Kidney glomerular epithelial cell (primary cell): ENCODE measurements at places on chromosomes 5 and 9.
A peak's percentile ranks its signal among the peaks of the same experiment; 100 is the strongest.

DNA sequence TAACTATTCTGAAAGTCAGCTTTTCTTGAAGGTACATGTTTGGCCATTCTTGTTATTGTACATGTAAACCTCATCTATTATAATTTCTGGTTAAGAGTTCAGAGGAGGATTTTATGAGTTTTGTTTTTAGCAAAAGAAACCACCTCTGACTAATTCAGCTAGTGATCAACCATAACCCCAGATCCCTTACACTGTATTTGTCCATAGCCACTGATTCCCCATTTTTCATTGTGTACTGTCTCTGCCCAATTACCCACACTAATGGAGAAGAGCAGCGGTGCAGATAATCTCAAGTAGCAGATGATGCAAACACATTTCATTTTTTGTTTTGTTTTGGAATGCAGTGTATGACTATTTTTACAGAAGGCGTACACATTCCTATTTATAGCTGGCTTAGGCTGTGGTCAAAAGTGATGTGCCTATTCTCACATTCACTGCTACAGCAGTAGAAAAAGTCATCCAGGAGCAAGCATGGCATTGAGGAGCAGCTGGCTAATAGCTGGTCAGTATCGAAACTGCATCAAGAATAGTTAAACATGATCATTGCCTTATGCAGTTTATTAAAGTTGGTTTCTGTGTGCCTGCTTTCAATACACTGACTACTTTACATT, 988.3 kb downstream of the DTWD2 start:
- no peak for DNase-seq

DNA sequence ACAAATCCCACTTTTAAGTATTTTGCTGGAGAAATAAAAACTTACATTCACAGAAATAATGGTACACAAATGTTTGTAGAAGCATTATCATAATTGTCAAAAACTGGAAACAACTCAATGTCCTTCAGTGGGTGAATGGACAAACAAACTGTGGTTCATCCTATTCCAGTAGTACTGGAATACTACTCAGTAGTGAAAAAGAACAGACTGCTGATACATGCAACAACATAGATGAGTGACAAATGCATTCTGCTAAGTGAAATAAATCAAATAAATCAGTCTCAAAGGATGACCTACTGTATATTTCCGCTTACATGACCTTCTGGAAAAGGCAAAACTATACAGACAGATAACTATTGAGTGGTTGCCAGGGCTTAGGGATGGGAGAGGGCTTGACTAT, 114.1 kb downstream of the ANKRD55 start:
- DNase-seq: no peak

GRCh38 chr5:18159331-18159730, 525.1 kb downstream of the TAF11L14 start:
- no peak for DNase-seq

DNA sequence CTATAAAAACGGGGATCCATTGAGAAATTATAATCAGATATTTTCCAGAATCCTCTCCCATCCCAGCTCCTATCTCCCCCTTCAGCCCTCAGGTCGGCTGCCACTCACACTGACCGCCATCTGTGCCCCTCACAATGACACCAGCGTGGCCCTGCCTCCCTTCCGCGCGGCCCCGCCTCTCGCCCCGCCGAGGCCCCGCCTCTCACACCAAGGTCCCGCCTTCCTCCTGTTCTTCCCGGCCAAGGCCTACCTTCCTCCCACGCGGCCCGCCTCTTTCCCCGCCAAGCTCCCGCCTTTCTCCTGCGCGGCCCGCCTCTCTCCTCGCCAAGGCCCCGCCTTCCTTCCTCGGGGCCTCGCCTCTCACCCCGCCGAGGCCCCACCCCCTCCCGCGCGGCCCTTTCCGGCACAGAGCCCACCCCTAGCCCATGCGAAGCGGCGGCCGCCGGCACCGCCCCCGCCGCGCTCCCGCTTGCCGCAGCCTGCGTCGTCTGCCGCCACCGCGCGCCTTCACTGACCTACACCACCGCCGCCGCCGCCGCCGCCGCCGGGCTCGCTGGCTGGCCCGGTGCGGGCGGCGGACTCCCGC, at the start of gene DNAJC21:
Gene DNAJC21 (plus strand): TSS at position 426 of the 586 bp plus-strand sequence. CDS start 261 bp downstream, outside the sequence.
- DNase-seq: peak; percentile 95

DNA sequence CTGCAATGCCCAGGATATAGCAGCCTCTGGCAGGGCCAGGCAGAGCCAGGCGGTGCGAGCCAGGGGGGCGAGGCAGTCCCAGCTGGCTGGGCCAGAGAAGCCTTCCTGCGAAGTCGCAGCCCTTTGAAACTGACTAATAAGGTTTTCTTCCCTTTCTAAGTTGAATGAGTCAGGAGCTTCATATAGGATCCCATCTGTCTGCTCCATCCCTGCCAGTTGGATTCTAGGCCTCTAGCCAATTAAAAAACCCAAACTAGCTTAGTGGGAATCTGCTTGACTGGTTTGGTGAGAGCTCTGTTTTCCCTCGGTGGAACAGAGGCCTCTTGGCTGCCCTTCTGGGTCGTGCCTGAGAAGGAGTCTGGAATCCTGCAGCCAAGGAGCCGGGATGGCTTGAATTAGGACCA, 70.1 kb upstream of the RAPGEF1 start:
- DNase-seq: no peak

GRCh38 chr5:81995407-81995806, 23.6 kb downstream of the ATG10 start:
- DNase-seq: no peak

DNA sequence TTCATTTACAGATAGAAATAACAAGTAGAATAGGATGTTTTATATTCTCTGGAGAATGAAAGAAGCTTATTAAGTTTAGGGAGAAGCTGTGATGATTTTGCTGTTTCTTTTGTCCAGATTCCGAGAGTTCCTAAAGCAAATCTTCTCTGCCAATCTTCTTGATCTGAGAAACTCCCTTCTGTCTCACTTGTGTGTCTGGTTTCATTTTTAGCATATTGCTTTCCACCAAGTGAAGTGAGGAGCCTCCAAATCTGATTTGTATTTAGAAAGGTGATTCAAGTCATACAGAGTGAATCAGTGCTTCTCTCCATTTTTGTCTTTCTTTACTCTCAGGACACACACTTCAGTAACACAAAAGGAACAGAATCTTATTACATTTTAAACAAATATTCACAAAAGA, 48.4 kb downstream of the STX17 start:
- no peak for DNase-seq

DNA sequence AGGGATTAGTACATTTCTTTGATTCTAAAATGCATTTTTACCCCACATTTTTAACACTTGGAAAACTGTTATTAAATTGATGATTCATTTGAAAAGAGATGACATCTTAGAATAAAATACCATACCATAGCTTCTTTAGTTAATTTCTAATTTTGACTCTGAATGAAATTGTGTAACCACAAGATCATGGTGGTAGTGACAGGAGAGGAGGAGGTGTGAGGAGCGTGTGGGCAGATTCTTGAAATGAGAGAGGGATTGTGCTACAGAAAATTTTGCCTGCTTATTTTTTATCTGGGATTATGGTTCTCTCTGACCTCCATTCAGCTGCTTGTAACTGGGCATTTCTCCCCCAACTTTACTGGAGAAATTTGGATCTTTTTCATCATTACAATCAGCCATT, 173.3 kb upstream of the CLINT1 start:
- no peak for DNase-seq

DNA sequence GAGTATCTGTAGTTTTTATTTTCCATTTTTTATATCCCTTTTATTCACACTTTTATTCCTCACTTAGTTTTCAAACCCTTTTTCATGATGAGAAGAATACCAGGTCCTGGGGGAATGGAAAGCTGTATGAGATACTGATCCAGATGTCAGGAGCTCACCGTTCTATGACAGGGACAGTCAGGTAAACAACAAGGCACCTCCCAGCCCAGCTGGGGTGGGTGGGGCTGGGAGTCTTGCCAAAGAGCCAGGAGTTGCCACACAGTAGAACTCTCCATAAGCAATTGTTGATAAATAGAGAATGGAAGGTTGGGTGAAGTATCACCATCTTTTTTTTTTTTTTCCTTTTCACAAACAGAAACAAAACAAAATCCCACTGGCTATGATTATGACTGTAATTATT, 225.8 kb downstream of the NSG2 start:
- DNase-seq: no peak

GRCh38 chr9:23686896-23687295, 139.1 kb downstream of the ELAVL2 start:
- no peak for DNase-seq

GRCh38 chr5:71778678-71779276, 59.7 kb downstream of the CARTPT start:
- no peak for DNase-seq

DNA sequence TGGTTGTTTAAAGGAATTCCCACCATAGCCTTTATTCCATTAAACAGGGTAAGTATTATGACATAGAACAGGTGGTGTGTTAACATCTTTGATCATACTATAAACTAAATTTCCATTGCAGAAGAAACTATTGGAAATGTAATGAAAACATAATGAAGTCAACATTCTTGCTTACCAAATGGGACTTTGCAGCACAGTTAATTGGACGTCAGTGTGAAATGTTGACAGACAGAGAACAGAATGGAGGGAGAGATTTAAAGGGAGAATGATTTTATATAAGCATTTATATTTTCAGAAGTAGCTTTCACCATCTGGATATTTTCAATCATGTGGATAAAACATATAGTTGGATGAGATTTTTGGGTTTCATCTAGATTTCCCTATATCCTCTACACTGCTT, 311.3 kb downstream of the TUSC1 start:
- DNase-seq: no peak

GRCh38 chr9:103990311-103990710, 103.8 kb upstream of the SMC2 start:
- DNase-seq: no peak

- DNase-seq: peak; percentile 15
Observed at GRCh38 chr9:122036988-122037387, 56.1 kb downstream of the TTLL11 start.

DNA sequence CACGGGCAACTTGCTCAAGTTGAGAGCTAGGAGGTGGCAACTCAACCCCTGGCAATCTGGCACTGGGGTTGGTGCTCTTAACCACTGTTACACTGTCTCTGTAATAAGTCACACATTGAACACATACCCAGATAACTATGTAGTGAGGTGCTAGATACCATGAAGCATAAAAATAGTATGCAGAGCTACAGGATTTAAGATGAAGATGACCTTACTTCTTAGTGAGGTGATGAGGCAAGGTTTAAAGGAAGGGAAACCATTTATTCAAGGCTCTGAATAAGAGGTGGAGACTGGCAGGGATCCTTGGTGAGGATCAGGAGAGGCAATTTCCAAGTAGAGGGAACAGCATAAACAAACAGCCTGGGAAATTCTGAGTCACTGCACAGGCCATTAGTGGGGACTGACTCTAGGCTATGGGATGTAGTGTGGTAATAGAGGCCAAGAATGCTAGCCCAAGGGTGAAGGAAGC, 67.6 kb upstream of the NR3C1 start:
- DNase-seq: peak; percentile 73

GRCh38 chr5:179869641-179870402, 11.2 kb upstream of the MRNIP start:
- DNase-seq: no peak

GRCh38 chr5:74765929-74766328, 988 bp downstream of the GFM2 start:
- DNase-seq: no peak

- DNase-seq: no peak
Observed at GRCh38 chr9:133471551-133472276, 7.2 kb downstream of the SLC2A6 start.

- peak; percentile 52 for DNase-seq
Observed at GRCh38 chr9:94081864-94082463, 2.3 kb upstream of the PTPDC1 start.

- peak; percentile 61 for DNase-seq
Observed at GRCh38 chr5:54867310-54867944, 118.0 kb downstream of the ESM1 start.

DNA sequence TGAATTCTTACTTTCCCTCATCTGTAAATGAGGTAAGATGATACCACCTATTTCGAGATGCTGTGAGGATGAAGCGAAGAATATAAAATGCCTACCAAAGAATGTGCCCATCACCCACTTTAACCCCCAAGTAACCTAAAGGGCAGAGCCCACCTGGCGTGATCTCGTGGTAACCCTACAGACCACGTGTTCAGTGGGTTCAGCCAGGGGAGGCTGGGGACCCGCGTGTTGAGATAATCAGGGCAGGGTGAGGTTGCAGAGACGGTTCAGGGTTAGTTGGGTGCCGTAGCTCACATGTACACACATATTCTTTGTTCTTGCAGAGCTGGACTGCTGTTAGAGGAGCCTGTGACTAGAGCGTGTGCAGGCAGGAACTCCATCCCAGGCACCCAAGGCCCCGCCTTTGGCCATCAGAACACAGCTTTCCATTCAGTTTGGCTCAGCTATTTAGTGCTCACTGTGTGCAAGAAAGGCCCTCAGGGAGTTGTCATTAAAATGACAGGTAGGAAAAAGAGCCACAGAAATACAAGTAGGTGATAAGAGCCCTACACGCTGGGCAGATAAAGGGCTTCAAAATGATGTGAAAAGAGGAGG, 56.5 kb upstream of the HAND1 start:
- no peak for DNase-seq

- no peak for DNase-seq
Observed at GRCh38 chr9:130459941-130460669, 15.3 kb downstream of the ASS1 start.

- DNase-seq: no peak
Observed at GRCh38 chr5:172441262-172441751, 13.0 kb downstream of the SH3PXD2B start.

- peak; percentile 4 for DNase-seq
Observed at GRCh38 chr5:177276886-177277285, 26.6 kb downstream of the RAB24 start.

DNA sequence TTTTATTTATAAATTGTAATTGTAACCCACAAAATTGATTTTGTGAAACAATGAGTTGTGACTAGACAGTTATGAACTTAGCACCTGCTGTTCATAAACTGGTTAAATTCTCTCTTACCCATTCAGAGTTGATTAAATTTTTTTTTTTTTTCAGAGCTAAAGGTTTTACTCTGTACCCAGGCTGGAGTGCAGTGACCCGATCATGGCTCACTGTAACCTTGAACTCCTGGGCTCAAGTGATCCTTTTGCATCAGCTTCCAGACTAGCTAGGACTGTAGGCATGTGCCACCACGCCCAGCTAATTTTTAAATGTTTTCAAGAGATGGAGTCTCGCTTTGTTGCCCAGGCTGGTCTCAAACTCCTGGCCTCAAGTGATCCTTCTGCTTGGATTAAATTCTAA, 1.9 kb downstream of the HSD17B4 start:
- DNase-seq: no peak

DNA sequence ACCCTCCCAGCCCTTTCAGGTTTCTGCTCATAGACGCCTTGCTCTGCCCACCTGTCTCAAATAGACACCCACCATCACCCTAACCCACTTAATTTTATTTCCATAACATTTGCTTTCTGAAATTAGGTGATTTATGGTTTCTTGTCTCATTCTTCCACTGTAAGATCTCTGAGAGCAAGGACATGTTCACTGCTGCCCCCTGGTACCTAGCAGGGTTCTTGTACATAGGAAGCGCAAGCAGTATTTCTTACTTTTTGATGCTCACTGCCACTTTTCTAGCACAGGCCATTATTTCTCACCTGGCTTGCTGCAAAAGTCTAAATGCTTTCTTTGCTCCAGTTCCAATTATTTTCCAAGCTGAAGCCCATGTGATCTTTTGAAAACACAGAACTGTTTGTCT, 16.8 kb downstream of the C9orf57 start:
- no peak for DNase-seq

GRCh38 chr9:137086531-137087408, at the start of gene MAN1B1:
MAN1B1 (plus strand) TSS chr9:137086985; CDS start chr9:137087000, 15 bp downstream.
- DNase-seq: peak; percentile 99

- no peak for DNase-seq
Observed at GRCh38 chr9:88287972-88288371, 100.3 kb upstream of the SPIN1 start.
